ENCODE measurements at places on chromosomes 3 and 15. TPM values are rescaled to one million over a fixed set of nuclear protein-coding genes. Genes with fewer than 3 reads are reported as not detected.

DNA sequence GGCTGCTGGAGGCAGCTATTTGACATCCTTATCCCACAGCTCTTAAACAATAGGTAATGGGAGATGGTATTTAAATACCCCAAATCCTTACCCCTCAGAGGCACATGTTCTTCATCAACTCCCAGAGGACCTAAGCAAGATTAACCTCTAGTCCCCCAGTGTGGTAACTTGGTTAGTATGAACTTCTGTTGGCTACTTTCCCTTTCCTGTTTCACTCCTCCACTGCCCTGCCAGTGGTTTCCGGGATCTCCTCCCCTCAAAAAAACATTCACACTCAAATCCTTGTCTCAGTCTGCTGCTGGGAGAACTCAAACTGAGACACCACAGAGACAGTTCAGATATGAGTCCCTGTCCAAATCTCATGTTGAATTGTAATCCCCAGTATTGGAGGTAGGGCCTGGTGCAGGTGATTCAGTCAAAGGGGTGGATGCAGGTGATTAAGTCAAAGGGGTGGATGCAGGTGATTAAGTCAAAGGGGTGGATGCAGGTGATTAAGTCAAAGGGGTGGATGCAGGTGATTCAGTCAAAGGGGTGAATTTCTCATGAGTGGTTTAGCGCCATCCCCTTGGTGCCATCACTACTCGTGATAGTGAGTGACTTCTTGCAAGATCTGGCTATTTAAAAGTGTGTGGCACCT lies 335.0 kb upstream of the CTNNB1 start:
- no peak for DNase-seq

- no peak for DNase-seq
Observed at GRCh38 chr3:147807776-147808175, 398.6 kb downstream of the ZIC1 start.

DNA sequence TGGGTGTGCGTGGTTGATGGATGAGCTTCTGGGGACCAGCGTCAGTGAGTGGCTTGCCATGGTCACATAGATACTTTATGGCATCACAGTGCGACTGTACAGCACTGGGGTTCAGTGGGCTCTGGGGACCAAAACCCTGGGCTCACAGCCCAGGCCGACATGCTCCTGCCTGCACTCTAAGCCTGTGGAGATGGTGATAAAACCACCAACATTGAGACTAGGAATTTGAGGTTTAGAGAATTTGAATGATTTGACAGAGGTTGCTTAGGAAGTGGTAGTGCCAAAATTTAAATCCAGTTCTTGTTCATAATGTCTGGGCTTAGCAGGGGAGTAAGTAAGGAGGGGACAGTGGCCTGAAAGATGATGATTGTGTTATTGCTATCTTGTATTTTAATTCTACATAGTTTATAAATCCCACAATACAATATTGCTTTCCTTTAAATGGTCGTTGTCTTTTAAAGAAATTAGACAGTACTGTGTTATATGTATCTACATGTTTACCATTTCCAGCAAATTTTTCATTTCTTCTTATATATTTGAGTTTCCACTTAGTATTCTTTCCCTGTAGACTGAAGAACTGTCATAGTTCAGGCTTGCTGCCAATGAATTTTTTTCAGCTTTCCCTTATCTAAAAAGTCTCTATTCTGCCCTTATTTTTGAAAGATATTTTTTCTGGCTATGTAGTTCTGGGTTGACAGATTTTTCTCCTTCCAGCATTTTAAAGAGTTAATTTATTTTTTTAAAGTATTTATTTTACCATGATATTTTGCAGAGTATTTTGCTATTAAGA lies 235.4 kb upstream of the RGMA start:
- DNase-seq: no peak

DNA sequence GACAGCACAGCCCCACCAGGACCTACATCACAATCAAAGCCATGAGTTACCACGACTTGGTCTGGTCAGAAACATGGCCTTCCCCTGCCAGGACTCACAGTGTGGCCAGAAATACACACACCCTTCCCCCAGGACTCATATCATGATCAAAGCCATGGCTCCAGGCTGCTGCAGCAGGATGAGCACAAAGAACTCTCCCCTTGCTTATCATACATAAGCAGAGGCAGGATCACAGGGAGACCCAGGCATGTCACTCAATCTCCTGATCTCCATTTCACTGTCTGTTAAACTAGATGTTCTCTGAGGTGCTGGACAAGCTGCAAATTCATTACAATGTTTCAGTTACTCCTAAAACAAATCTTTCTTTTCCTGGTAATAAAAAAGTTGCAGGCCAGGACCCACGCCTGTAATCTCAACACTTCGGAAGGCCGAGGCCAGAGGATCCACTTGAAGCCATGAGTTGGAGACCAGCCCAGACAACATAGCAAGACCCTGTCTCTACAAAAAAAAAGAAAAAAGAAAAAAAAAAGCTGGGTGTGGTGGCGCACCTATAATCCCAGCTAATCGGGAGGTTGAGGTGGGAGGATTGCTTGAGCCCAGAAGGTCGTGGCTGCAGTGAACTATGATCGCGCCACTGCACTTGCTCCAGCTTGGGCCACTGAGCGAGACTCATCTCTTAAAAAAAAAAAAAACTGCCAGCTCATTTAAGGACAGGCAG lies 1.2 kb downstream of the PFKFB4 start:
- no peak for DNase-seq

DNA sequence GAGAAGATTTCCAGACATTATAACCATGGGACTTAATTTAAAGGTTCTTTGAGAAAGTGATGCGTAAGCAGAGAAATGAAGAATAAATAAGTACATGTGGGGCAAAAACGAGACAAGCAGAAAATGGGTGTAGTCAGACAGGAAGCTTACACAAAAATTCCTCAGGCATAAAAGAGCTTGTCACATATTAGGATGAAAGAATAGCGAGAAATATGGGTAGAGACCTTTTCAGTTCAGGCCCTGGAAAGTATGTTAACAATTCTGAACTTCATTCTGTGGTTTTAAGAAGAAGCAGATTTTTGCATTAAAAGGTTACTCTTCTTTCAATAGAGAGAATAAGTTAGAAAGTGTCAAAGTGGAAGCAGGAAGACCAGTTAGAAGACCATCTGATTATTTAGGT lies 352.4 kb downstream of the ROBO1 start:
- no peak for DNase-seq

DNA sequence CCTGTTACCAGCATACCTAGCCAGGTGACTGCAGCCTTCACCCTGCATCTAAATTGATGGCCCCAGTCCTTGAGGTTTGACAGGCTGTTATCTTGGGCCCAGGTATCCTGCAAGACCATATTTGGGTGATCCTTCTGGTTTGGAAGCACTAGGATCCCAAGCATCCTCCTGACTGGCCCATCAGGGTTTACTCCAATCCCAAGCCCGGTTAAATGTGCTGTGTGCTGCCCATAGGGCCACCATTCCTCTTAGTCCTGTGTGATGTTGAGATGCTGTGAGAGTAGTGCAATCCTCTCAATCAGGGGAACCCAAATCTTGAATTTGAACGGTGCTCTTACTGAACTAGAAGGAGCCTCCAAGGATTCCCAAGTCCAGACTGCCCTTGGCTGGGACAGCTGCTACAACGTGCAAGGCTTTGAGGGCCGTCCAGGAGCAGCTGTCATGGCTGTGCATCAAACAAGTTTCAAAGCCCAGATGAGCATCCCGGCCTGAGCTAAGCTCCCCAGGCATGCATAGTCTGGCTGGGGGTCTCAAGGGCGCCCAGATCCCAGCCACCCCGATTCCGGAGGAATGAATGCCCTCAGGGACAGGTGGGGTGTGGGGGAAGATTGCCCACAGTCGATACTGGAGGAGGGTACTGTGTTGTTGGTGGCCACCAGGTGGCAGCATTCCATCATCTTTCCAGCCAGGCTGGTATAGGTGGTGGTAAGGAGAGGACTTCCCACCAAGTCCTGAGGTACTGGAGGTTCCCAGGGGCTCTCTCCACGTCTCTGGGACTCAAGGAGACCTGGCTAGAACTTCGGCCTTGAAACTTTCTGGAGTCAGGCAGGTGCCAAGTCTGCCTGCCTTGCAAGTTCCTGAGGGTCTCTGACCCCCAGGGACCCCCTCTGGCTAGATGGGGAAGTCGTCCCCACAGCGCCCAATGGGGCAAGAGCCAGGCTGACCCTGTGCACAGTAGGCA lies 32.6 kb downstream of the RBM5 start:
- peak; percentile 85 for DNase-seq

GRCh38 chr3:98556164-98557130 lies 24.7 kb downstream of the GPR15 start:
- DNase-seq: no peak

GRCh38 chr3:175940881-175941280 lies 1081.7 kb downstream of the NAALADL2 start:
- no peak for DNase-seq

DNA sequence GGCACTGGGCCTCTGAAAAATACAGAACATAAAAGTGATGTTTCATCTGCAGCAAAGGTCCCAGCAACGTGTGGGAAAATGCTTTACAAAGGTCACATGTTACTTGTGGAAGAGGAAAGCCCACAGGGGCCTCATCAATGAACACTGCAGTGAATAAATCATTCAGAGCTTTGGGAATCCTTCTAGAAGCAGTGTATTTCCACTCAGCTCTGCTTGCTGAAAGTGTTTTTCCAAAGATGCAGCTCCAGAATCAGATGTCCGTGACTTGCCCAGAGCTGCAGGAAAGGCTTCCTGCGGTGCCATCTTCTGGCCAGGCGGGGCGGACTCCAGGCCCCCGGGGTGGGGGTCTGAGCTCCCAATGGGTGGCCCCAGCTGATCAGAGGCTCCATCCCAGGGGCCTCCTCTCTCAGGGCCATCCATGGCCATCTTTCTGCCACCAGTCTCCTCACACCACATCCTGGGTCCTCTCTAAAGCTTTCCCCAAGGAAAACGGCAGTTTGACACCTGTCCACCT lies 81.5 kb downstream of the C3orf70 start:
- no peak for DNase-seq

GRCh38 chr3:76387000-76387399 lies 601.7 kb upstream of the ZNF717 start:
- no peak for DNase-seq

DNA sequence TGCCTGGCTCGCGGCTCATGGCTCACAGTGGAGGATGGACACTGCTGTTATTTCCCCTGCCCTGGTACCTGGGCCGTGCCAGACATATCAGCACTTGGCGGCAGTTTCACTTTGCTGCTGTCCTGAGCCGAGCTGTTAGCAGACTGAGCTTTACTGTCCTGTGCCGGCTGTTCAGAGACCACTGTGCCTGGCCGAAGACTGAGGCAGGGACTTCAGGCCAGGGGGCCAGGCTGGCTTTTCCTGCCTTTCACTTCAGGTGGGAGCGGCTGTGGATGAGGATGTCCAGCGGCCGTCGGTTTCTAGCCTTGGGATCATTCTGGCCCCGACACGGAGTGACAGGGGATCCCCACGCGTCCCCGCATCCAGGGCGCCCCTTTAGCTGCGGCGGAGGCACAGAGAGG lies 1.1 kb downstream of the ATP10A start:
- DNase-seq: no peak

- no peak for DNase-seq
Observed at GRCh38 chr3:13037458-13038117, 35.6 kb downstream of the IQSEC1 start.

- DNase-seq: peak; percentile 53
Observed at GRCh38 chr3:135929670-135930069, 35.9 kb upstream of the PPP2R3A start.

DNA sequence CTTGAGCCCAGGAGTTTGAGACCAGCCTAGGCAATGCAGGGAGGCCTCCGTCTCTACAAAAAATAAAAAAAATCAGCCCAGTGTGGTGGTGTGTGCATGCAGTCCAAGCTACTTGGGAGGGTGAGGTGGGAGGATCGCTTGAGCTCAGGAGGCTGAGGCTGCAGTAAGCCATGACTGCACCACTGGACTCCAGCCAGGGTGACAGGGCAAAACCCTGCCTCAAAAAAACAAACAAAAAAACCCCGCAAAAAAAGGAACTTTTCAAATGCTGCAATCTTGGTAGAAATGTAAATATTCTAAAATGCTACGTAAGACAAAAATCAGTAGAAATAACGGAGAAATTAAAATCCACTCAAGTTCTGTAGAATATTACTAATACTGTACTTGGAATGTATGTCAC lies 108.1 kb upstream of the MELTF start:
- DNase-seq: no peak

DNA sequence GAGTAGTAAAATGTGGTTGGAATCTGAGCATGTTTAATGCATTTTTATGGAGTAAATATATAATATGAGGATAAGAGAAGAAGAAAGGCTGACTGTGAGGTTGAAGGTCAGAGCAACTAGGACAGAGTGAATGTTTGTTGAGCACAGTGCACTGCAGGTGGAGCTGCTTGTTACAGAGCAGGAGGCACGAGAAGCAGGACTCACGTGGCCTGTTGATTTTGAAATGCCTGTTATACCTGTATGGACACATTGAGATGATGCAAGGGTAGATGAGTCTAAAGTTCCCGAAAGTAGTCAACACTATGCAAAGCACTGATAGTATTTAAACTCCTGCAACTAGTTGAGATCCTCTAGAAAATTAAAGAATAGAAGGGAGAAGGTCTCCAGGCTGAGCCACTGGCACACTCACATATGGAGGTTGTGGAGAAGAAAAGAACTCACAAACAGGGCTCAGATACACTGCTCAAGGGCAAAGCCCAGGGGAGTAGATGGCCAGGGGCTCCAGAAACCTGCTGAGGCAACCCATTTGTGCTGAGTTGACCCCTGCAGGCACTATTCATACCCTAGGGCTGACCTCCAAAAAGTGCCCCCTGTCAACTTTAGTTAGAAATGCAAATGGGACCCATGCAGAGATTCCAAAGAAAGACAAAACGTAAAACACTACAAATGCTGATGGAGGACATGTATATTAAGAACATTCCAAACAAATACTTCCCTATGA lies 541.5 kb downstream of the GABRG3 start:
- no peak for DNase-seq

GRCh38 chr3:33491721-33492120 lies 51.5 kb upstream of the UBP1 start:
- no peak for DNase-seq

GRCh38 chr3:10876661-10877060 lies 60.6 kb downstream of the SLC6A11 start:
- DNase-seq: no peak

DNA sequence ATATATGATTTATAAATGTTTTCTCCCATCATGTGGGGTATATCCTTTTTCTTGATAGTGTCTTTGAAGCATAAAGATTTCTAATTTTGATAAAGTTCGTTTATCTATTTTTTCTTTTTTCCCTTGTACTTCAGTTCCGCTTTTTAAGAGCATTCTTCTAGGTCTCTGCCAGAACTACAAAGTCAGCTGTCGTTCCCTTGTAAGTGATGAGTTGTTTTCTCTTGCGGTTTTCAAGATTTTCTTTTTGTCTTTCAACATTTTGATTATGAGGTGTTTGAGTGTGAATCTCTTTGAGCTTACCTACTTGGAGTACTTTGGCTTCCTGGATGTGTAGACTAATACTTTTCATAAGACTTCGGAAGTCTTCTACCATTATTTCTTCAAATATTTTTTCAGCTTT lies 9.3 kb upstream of the PRICKLE2 start:
- no peak for DNase-seq

The CCDC9B gene
- polyA plus RNA-seq: 22.2 TPM

The PPARG gene
- polyA plus RNA-seq: 10.7 TPM

The GRM2 gene
- polyA plus RNA-seq: 0.43 TPM

The CFAP20DC gene
- 1.2 TPM for polyA plus RNA-seq

The ZPLD1 gene
- polyA plus RNA-seq: not detected

The PFKFB4 gene
- 6.7 TPM for polyA plus RNA-seq

The PLXND1 gene
- 154 TPM for polyA plus RNA-seq

The C3orf22 gene
- not detected for polyA plus RNA-seq

The PRKCD gene
- polyA plus RNA-seq: 8.2 TPM
